ENCODE measurements at places on chromosomes 3 and 15.
A peak's percentile ranks its signal among the peaks of the same experiment; 100 is the strongest.

- ATAC-seq, result no peak
Observed at GRCh38 chr15:70127288-70127746, 29.6 kb upstream of the TLE3 start.

GRCh38 chr3:14175383-14176037 is 2.9 kb downstream of the XPC start:
- peak; percentile 55 for ATAC-seq

DNA sequence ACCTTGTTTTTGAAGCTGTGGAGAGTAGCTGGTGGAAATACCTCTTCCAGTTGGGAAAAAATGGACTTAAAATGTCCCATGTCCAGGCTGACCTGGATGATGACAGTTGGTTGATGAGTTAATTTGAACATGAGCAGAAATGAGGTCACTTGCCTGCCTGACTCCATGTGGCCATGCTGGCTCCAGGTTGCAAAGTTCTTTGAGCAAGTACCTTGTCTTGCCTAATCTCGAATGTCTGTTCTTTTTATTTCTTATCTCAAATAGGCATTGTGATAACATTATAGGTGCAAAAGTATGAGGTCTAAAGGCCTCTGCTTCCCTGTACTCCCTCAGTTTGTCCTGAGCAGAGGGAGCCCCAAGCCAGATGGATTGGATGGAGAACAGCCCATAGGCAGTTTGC is 9.0 kb downstream of the MAPKBP1 start:
- no peak for ATAC-seq

DNA sequence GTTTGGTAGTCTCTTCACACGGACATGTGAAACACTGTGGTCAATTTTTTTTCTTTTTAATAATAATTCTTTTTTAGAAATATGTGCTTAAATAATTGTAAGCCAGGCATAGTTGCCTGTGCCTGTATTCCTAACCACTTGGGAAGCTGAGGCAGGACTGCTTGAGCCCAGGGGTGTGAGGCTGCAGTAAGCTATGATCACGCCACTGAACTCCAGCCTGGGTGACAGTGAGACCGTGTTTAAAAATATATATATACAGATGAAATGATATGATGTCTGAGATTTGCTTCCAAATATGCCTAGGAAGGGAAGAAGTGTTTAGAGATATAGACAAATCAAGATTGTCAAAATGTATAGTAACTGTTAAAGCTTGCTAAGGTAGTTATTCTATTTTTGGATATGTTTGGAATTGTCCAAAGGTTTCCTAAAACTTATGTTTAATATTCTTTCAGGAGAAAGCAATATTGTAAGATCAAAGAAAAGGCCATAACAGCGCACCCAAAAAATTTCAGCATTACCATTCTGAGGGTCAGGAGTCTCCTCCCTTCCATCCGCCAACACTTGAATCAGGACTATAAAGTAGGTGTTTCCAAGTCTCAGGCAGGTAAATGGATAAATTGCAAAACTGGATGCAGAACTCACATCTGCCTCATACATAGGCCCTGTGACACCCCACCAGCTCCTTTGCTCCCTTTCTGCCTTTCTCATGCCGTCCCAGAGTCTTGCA is 532 bp upstream of the SELENOT start:
- no peak for ATAC-seq

DNA sequence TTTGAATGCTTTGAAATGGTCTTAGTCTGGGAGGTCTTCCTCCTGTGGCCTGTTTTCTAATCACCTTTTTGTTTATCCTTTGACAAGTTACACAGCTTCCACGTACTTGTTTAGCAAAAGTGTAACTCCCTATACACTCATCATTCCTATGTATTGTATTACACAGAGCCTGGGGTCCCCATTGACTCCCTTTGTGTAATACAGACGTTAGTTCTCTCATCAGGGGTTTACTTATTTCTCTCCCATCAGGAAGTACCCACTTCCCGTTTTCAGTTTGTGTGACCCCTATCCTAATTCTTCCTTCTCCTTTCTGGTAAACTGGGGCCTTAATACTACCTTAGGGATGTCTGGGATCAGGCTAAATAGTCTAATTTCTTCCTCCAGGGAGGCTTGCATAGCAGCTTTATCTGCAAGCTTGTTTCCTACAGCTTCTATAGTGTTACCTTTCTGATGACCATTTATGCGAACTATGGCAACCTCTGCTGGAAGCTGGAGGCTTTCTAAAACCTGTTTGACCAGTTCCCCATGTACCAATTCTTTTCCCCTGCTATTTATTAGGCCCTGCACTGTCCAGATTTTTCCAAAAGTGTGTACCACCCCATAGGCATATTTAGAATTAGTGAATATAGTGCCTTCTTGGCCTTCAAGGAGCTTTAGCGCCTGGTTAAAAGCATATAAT is 22.4 kb downstream of the ARL8B start:
- ATAC-seq, result no peak

Data from activated T-helper 17 cell treated with anti-CD3 and anti-CD28 coated beads, Interleukin-2, amount 50 U/mL, for 72 hours (primary cell).